Esophagus squamous epithelium (tissue), 5 donors: ENCODE measurements at places on chromosomes 7 and 10.

- no peak for DNase-seq
These were observed 523 bp downstream of the AQP1 start for GRCh38 chr7:30912021-30912730.

DNA sequence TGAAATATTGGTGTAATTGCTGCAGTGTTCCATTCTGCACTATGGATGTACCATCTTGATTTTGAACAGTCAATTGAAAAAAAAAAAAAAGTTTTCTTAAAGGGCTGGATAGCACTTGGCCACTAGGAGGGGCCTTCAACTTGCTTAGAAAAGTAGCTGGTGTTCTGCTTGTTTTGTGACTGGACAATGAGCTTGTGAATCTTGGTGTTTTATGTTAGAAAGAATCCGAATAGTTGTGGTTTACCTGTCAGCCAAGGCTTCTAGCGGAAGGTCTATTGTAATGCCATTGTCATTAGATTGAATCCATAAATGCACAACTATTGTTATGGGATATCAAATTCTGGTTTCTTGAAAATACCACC, 77.1 kb downstream of the BMPER start:
- DNase-seq = no peak

DNA sequence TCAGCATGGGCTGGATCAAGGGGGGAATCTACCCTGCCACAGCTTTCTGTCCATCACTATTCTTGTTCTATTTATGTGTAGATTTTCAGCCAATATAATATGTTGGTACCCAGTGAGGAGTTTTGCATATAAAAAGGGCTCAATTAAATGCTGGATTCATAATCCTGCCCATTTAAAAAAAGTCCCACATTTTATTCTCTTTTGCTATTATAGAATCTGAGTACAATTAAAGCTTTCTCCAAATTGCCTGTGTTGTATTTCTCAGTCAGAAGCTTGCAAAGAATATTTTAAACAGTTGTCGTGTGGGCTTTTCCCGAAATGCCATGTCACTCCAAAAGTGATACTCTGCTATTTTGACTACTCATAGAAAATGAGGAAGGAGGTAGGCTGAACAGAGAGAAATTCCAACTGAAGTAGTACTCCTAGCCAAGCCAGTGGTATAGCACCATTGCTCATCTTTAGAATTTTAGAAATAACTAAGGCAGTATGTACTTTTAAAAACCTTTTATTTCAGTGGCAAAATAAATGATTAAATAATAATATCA, 108.3 kb upstream of the HDAC9 start:
- DNase-seq = no peak

DNA sequence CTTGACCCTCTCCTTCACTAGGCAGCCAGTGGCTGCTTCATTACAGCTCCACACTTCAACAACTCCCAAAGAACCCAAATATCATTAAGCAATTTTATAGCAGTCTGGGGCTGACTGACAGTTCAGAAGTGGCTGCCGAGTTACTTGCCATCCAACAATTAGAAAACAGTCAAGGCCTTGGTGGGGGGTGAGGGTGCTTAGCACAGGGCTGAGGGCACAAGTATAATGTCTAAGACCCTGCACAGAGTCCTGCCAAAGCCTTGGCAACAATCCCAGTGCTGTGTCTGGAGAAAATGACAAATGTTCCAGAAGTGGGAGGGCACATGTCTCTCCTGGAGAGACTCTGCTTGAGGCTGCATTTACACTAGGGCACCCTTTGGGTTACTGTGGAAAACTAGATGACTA, 71.1 kb downstream of the CXCL12 start:
- no peak for DNase-seq

- no peak for DNase-seq
These were observed 30.6 kb downstream of the MAPK8 start for GRCh38 chr10:48336978-48337599.

- no peak for DNase-seq
These were observed 787.4 kb downstream of the PHTF2 start for GRCh38 chr7:78585980-78586379.

DNA sequence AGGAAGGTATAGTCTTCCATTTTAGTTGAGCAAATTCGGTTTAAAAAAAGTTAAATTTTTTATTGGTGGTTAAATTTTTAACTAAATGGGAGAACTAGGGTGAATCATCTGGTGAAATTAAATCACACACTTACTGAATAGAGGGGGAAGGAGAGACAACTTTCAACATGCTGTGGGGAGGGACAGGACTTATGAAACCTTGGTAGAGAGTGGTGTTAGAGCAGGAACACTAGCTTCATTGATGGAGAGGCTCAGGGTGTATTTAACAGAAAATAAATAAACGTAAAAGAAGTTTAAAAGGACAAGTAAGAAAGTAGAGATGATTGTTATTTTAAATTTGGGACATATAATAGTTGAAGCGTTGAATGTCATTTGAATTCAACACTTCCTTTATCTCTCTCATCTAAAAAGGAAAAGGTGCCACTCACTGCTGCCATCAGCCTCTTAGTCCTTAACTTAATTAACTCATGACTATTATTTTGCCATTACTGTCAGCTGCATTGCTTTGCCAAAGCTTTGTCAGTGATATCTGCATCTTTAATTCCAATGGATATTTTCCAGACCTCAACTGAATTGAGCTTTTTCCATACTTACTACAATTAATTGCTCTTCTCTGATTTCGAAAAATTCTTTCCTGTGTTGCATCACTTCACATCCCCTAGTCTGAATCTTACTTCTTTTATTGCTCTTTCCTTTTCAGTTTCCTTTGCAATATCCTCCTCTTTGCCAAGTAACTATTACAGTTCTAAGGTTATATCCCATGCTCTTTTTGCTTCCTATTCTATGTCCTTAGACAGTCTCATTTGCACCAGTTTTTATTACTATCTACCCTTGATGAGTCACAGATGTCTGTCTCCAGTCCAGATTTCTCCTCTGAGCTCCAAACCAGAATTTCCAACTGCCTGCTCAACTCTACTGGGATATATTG, 71.7 kb downstream of the GNAT3 start:
- no peak for DNase-seq

GRCh38 chr10:70799124-70799523, 13.9 kb upstream of the TBATA start:
- no peak for DNase-seq

DNA sequence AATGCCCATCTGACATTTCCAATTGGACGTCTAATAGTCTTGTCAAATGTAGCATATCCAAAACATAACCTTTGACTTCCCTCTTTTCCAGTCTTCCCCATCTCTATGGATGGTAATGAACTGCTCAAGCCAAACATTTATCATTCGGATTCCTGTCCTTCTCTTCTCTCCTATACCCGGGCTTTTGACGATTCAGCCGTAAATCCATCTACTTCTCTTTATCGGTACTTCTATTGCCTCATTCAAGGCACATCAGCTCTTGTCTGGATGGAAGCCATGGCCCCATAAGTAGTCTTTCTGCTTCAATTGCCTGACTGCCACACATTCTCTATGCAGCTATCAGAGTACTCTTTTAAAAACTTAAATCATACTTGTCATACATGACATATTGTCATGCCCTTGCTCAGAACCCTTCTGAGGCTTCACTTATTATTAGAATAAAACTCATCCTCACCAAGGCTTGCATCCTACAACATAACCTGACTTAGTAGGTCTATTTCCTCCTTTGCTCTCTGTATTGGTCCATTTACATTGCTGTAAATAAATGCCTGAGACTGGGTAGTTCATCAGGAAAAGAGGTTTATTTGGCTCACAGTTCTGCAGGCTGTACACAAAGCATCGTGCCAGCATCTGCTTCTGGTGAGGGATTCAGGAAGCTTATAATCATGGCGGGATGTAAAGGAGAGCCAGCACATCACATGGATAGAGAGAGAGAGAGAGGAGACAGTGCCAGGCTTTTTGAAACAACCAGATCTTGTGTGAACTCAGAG, 37.8 kb downstream of the ST8SIA6 start:
- no peak for DNase-seq

- DNase-seq = no peak
These were observed 60.5 kb downstream of the KIAA1217 start for GRCh38 chr10:24269476-24269875.

- DNase-seq = no peak
These were observed 461.6 kb upstream of the DPP6 start for GRCh38 chr7:153590571-153590970.

GRCh38 chr10:25694971-25695370, 239.1 kb upstream of the MYO3A start:
- DNase-seq = no peak
